ENCODE measurements at places on chromosomes 5 and 9.

GRCh38 chr5:6733411-6734242 lies 20.4 kb downstream of the TENT4A start:
- no peak for DNase-seq

GRCh38 chr9:134983506-134984371 lies 66.0 kb upstream of the FCN1 start:
- DNase-seq: no peak

DNA sequence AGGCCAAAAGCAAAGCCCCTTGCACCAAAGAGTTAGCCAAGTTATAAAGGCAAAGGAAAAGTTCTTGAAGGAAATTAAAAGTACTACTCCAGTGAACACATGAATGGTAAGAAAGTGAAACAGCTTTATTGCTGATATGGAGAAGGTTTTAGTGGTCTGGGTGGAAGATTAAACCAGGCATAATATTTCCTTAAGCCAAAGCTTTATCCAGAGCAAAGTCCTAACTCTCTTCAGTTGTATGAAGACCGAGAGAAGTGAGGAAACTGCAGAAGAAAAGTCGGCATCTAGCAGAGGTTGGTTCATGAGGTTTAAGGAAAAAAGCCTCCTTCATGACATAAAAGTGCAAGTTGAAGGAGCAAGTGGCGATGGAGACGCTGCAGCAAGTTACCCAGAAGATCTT lies 3.1 kb upstream of the NUDT12 start:
- no peak for DNase-seq

- DNase-seq: no peak
Measured at GRCh38 chr9:83536332-83536731, 1.9 kb downstream of the FRMD3 start.

Data from SHP77 (cell line).